Stimulated activated CD4-positive, alpha-beta T cell treated with anti-CD3 and anti-CD28 coated beads, Interleukin-4, amount 100 ng/mL, for 4 hours (primary cell): ENCODE measurements at places on chromosomes 3 and 15.

GRCh38 chr15:71346464-71346863 lies 231.2 kb downstream of the THSD4 start:
- DNase-seq: no peak

- no peak for DNase-seq
These were observed 4.1 kb downstream of the P3H2 start for GRCh38 chr3:190116551-190117067.

- no peak for DNase-seq
These were observed 95.5 kb downstream of the FHIT start for GRCh38 chr3:61155701-61156292.

DNA sequence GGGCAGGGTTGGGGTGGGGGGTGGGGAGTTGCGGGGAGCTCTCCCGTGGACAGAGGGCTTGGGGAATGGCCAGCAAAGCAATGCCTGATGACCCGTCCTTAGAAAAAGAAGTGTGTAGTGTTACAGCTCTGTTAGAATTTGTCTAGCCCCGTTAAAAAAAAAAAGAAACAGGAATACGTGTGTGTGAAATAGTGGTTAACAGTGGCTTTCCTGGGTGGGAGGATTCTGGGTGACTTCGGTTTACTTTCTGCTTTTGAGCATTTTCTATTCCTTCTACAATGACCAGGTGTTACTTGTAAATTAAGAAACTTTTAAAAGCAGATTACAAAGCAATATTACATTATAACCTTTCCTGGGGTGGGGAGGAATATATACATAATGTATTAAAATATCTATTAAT lies 25.0 kb downstream of the H1-8 start:
- no peak for DNase-seq

DNA sequence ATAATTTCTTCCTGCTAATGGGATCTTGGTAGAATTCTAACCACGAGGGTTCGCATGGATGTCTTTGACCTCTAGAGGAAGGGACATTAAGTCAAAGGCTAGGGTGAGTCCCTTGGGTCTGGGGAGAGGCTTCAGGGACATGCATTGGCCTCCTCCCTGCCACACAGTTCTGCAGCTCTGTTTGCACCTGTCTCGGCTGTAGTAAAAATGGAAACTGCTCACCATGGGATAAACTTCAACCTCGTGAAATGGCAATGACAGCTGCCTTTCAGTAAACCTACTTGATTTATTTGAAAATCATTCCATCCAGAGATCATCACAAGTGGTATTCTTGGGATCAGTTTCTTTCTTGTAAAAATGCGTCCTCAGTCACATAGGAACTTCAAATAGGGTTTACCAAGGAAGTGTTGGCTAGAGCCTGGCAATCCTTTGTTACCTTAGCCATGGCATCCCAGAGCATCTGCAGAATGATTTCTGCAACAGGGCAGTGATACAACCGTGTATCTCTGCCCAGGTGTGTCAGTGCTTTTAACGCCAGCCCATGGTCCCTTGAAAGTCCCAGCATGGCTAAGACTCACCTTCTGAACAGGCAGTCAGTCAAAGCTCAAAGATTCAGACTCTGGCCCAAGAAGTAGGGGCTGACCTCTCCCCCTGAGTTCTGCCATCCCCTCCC lies 14.0 kb upstream of the LRTM1 start:
- no peak for DNase-seq
